ENCODE measurements at places on chromosomes 11 and 22. TPM values are rescaled to one million over a fixed set of nuclear protein-coding genes. Genes with fewer than 3 reads are reported as not detected.

ACTN3 gene
- total RNA-seq = not detected

MAJIN gene
- total RNA-seq = not detected

ANKRD49 gene
- 20.0 TPM for total RNA-seq

CASP1 gene
- 21.1 TPM for total RNA-seq

GPR83 gene
- total RNA-seq = 0.15 TPM

OR2AG1 gene
- total RNA-seq = not detected

FOLR1 gene
- not detected for total RNA-seq

MMP8 gene
- not detected for total RNA-seq

HORMAD2 gene
- 0.21 TPM for total RNA-seq

TCN2 gene
- 0.23 TPM for total RNA-seq

RBM4 gene
- 131 TPM for total RNA-seq

PHETA2 gene
- total RNA-seq = 5.6 TPM

RASD2 gene
- total RNA-seq = not detected

BCO2 gene
- total RNA-seq = 0.49 TPM

CDC42BPG gene
- 0.29 TPM for total RNA-seq

ALDH3B2 gene
- total RNA-seq = not detected

CALCB gene
- total RNA-seq = 0.52 TPM

OR51F1 gene
- total RNA-seq = not detected

UCP3 gene
- total RNA-seq = 4.1 TPM

LDHAL6A gene
- total RNA-seq = not detected

TCN1 gene
- not detected for total RNA-seq

SCGB1D2 gene
- total RNA-seq = not detected

LRRC74B gene
- total RNA-seq = not detected

CCDC87 gene
- total RNA-seq = 0.29 TPM

TNNT3 gene
- total RNA-seq = 0.70 TPM

PATE2 gene
- 0.34 TPM for total RNA-seq

ASCC2 gene
- 84.5 TPM for total RNA-seq

RAG2 gene
- not detected for total RNA-seq
